ENCODE measurements at places on chromosomes 2 and 18.

GRCh38 chr2:60025496-60025895 is 528.0 kb downstream of the BCL11A start:
- DNase-seq, result no peak

- no peak for DNase-seq
These were observed 25.4 kb downstream of the VPS54 start for GRCh38 chr2:63993871-63994270.

- no peak for DNase-seq
These were observed 27.6 kb upstream of the MYO1B start for GRCh38 chr2:191217580-191217979.

DNA sequence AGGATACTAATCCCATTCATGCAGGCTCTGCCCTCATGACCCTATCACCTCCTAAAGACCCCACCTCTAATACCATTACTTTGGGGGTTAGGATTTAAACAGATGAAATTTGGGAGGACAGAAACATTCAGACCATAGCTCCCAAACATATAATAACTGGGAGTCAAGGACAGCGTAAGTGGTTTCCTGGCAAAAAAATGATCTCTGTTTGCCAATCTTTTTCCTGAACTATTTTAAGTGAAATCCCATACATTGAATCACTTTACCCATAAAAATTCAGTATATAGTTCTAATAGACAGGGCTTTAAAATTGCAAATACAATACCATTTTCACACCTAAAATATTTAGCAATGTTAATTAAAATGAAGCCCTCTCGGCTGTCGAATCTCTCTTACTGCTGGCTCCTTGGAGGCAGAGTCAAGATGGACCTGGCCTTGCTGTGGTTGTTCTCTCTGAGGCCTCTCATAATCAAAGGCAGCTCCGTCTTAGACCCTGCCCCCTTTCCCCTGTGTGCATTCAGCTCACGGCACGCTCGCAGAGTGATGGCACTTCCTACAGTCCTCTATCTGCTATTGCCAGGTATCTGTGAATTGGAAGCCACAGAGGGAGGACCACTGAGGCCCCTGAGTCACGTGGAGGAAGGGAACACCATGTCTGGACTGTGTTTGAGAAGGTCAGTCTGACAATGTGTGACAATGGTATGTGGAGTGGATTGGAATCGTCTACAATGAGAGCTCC is 132.3 kb downstream of the UXS1 start:
- peak; percentile 84 for DNase-seq

- DNase-seq, result no peak
These were observed 187.0 kb downstream of the CYRIA start for GRCh38 chr2:16478434-16479210.
